ENCODE measurements at places on chromosomes 1 and 21. TPM values are rescaled to one million over a fixed set of nuclear protein-coding genes. Genes with fewer than 3 reads are reported as not detected.

Gene ATP5PF
- 394 TPM for total RNA-seq

GRCh38 chr1:41620365-41621169 is 136.1 kb upstream of the EDN2 start:
- DNase-seq = no peak

DNA sequence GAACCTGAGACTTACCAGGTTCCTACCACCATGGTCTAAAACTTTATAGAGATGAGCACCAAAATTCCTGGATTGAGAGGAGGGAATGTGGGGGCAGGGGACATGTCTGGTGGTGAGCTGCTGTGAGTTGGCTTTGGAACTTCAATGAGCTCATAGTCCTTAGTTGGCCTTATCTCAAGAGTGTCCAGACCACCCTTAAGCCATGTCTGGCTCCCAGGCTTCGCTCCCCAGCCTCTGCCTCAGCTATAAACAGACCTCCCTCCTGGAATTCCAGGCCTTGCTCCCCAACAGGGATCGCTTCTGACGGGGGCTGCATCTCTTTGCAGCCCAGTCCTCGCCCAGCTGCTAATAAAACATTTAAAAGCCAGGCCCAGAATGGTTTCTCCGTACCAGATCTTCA is 19.5 kb downstream of the ATF3 start:
- DNase-seq = no peak

Gene SHCBP1L
- not detected for total RNA-seq

Gene OR2L5
- not detected for total RNA-seq

- DNase-seq = no peak
Observed at GRCh38 chr1:61173118-61173517, 90.8 kb downstream of the NFIA start.

DNA sequence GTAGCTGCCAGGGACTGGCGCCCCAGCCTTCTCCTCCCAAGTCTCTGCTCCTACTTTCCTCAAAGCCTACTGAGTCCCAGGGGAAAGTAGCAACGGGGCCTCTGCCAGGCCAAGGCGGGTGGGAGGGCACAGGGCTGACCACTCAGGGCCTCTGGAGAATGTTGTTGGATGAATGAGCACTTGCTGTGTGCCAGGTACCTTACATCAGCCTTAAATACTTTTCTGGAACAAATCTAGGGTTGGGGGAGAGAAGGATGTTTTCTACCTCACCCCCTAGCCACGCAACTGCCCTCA is 119.3 kb upstream of the ZBTB40 start:
- peak; percentile 44 for DNase-seq

DNA sequence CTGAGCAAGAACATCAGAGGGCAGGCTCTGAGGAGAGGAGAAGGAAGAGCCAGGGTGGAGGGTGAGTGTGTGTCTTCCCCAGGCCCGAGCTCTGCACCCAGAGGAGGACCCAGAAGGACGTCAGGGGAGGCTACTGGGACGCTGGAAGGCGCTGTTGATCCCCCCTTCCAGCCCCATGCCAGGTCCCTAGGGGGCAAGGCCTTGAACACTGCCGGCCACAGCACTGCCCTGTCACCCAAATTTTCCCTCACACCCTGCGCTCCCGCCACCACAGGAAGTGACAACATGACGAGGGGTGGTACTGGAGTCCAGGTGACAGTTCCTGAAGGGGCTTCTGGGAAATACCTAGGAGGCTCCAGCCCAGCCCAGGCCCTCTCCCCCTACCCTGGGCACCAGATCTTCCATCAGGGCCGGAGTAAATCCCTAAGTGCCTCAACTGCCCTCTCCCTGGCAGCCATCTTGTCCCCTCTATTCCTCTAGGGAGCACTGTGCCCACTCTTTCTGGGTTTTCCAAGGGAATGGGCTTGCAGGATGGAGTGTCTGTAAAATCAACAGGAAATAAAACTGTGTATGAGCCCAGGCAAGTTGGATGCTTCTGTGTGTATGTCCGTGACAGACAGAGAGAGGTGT is 17.1 kb downstream of the BCAN start:
- no peak for DNase-seq
